Uterine smooth muscle cell (primary cell): ENCODE measurements at places on chromosomes 7 and 10. TPM values are rescaled to one million over a fixed set of nuclear protein-coding genes. Genes with fewer than 3 reads are reported as not detected.

Gene POU6F2
- total RNA-seq: not detected in 2 replicates

Gene PMS2
- 17.9 and 24.2 TPM in 2 replicates for total RNA-seq

Gene CYTH3
- total RNA-seq: 19.9 and 25.0 TPM in 2 replicates

Gene UCMA
- not detected in 2 replicates for total RNA-seq

Gene PDE1C
- total RNA-seq: 0.12 and 0.33 TPM in 2 replicates

Gene WBP1L
- 39.2 and 51.7 TPM in 2 replicates for total RNA-seq

Gene STN1
- 23.0 and 41.2 TPM in 2 replicates for total RNA-seq

Gene CDHR1
- total RNA-seq: 0.12 TPM in 1 of 2 replicates, not detected in the other

Gene GTF2IRD2
- total RNA-seq: 5.2 and 5.5 TPM in 2 replicates

Gene ADAM8
- 8.1 and 11.0 TPM in 2 replicates for total RNA-seq

Gene SEMA3D
- total RNA-seq: 13.4 and 20.9 TPM in 2 replicates

Gene WDFY4
- total RNA-seq: not detected in 2 replicates

Gene AKR1C4
- total RNA-seq: not detected in 2 replicates

Gene ST8SIA6
- not detected in 2 replicates for total RNA-seq

Gene CNNM1
- 1.5 and 1.7 TPM in 2 replicates for total RNA-seq
